COR-L47 (cell line): ENCODE measurements at places on chromosomes 12 and 14.

DNA sequence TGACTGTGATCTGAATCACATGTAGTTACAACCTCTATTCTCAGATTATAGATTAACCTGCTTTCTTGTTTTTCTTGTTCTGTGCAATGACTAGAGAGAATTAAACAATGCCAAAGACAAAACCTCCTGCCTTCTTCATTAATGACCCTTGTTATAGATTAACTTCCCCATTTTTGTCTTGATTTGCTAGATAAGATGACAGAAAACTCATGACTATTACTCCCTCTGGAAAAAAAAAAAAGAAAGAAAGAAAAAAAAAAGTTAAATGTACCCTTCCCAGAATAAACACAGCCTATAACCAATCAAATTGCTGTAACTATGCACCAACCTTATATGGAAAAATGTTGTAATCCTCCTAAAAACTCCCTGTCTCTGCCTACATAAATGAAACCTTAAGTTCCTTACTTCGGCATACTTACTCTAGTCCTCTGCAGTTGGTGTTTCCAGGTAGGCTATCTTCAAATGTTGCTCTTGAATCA lies 41.1 kb upstream of the PCED1B start:
- no peak for DNase-seq

GRCh38 chr12:82242729-82243128 lies 115.5 kb downstream of the CCDC59 start:
- DNase-seq: no peak

- DNase-seq: peak; percentile 14
These were observed 14.9 kb downstream of the C2CD5 start for GRCh38 chr12:22529281-22530060.

GRCh38 chr12:127745469-127746212 lies 521.3 kb upstream of the TMEM132C start:
- DNase-seq: no peak

DNA sequence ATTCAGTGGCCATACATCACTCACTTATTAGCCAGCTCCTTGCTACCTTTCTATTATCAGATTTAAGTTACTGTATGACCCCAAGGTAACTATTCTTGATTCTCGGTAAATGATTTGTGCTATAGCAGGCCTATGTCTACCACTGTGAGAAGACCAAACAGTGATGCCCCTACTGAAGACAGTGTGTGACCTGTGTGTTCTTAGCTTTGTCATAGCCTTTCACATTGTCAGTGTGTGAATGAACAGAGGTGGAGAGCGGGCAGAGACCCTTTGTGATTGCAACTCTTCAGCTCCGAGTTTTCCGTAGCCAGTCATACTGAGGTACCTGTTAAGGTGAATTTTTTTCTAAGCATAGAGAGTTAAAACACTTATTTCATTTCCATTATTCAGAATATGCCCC lies 294.0 kb downstream of the LRFN5 start:
- no peak for DNase-seq

DNA sequence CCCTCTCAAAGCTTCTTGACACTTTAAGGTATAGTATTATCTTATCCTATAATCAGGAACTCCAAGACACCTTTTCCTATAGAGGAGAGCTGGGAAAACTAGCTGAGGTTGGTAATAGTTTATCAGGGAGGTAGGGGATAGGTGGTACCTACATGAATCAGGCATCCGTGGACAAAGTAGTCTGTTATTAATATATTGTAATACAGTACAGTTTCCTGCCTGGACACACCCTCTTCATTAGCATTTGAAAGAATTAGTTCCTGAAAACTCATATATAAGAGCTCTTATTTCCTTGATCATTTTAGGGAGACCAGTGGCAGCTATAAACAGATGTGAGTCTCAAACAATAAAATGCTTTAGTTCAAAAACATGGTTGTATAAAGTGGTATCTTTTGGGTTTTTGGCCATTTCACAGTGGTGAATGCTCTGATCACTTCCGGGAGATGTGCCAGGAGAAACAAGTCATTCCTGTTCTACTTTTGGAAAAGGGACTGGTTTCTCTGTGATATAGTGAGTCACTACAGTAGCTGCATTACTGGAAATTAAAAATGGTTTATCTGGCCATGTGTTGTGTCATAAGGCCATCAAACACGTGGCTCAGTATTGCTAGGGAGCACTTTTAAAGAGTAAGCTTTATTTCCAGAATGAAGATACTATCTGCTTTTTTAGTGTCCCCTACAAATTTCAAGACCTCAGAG lies 98.1 kb downstream of the KLRB1 start:
- no peak for DNase-seq
